ENCODE measurements at places on chromosomes 6 and 20. TPM values are rescaled to one million over a fixed set of nuclear protein-coding genes. Genes with fewer than 3 reads are reported as not detected.

DNA sequence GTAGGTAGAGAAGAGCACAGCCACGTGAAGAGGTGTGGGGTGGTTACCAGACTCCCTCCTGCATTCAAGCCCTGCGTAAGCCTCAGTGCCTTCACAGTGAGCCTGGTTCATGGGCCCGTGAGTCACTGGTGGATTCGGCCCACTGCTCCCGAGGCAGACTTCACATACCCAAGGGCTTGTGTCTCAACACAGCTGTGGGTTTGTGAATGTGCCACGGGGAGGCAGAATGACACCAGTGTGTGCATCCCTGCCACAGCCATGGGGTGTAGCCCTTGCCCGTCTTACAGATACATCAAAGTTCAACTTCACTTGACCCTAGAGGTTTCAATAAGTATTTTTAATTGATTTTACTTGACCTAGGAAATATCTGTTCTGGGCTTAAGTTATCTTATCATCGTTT, 108.5 kb downstream of the MAP3K4 start:
- no peak for DNase-seq

- no peak for DNase-seq
Observed at GRCh38 chr20:2397091-2397490, 16.4 kb downstream of the TGM6 start.

DNA sequence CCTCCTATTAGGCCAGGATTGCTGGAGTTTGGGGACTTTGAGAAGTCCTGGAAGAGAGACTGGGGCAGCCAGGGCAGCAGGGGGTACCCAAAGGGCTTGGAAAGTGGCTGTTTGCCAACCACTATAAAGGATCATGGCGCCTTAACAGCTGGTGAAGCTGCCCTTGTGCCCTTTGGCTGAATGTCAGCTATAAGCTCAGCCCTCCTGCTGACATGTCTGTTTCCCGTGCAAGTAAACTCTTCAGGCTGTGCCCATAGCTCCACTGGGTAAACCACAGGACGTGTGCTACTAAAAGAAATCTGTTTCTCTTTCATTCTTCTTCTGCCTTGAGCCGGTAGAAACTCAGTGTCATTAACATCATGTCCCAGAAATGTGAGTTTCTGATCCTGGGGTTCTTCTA, 97.3 kb downstream of the CAP2 start:
- DNase-seq = no peak

CENPW gene
- 1.9 TPM for total RNA-seq

MYT1 gene
- 0.21 TPM for total RNA-seq

Measured in left cardiac atrium (tissue), 4 donors.